ENCODE measurements at places on chromosomes 11 and 22.

DNA sequence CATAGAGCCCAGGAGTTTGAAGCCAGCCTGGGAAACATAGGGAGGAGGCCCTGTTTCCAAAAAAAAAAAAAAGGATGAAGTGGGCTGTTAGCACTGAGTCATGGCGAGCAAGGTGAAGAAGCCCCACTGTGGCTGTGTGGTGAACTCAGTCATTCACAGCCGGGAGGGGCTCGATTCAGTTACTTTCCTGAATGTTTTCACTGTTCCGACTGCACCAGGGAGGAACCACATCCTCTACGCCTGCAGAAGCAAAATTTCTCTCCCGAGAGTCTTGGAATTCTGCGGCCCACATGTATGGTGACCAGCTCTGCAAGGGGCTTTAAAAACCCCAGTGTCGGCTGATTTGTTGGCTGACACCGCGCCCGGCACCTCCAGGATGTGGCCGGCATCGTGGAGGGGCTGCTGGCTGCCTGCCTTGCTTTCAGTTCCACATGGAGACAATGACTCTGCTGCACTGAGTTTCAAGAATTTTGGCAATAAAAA is 27.8 kb upstream of the GRAMD4 start:
- peak; percentile 46 for DNase-seq

- no peak for DNase-seq
Measured at GRCh38 chr11:64339754-64340408, at the start of gene CCDC88B. CCDC88B (plus strand) TSS chr11:64340204; CDS start chr11:64340267, 63 bp downstream.

- DNase-seq = no peak
Measured at GRCh38 chr22:28788601-28789000, 11.8 kb downstream of the XBP1 start.

- DNase-seq = no peak
Measured at GRCh38 chr11:19345848-19346681, 105.3 kb upstream of the E2F8 start.

DNA sequence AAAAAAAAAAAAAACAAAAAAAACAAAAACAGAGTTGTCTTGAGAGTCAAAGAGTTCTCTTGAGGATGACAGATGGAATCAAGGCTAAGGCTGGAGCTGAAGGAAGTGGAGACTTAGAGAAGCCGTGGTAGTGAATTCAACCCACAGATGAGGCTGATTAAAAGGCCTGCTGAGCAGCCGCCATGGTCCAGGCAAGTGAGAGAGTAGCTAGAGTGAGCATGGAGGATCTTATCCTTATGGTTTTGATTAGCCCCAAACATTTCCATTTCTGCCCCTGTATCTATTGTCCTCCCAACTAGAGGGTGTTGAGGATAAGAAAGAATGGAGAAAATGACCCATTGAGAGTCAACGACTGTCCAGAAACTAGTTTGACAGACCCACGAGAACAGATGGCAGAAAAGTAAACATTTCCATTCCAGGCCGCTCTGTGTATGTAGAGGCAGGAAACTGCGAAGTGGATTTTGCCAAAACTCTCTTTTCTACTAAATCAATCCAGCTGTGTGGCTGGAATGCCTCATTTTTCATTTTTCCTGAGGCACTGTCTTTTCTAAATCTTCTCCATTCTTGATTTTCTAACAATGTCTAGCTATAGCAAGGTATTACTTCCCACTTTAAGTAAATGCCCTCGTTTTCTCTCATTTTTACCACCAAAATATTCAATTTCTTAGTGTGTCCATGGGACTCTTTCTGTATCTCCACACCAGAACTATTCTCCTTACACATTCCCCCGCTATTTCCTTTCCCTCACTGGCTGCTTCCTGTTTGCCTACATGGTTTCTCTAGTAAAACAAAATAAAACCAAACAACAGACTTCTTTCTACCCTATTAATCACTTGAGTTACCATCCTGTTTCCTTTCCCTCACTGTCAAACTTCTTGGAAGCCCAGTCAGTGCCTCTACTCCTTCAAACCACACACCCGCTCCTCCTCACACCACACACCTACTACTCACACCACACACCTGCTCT is 5.4 kb upstream of the MMP8 start:
- no peak for DNase-seq

DNA sequence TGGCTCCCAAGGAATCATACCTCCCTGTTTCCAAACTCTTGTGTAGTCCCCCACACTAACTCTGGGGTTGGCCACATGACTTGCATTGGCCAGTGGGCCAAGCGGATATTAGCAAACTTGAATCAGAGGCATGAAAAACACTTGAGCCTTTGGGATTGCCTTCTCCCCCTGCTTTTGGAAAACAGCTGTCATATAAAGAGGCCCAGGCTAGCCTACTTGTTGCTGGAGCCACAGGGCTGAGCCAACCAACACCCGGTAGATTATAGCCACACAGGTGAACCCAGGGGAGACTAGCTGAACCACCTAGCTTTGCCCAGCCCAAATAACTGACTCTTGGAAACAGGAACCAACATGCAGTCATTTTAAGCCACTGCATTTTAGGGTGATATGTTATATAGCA is 354.8 kb downstream of the TENM4 start:
- no peak for DNase-seq

DNA sequence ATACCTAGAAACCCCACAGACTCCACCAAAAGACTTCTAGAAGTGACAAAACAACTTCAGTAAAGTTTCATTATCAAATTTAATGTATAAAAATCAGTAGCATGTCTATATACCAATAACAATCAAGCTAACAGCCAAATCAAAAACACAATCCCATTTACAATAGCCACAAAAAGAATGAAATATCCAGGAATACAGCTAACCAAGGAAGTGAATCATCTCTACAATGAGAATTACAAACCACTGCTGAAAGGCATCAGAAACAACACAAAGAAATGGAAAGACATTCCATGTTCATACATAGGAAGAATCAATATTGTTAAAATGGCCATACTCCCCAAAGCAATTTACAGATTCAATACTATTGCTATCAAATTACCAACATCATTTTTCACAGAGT is 46.0 kb downstream of the PRCP start:
- DNase-seq = no peak

- no peak for DNase-seq
Measured at GRCh38 chr11:115178705-115179104, 325.5 kb downstream of the CADM1 start.
